Panc1 (cell line): ENCODE measurements at places on chromosomes 6 and 20.

DNA sequence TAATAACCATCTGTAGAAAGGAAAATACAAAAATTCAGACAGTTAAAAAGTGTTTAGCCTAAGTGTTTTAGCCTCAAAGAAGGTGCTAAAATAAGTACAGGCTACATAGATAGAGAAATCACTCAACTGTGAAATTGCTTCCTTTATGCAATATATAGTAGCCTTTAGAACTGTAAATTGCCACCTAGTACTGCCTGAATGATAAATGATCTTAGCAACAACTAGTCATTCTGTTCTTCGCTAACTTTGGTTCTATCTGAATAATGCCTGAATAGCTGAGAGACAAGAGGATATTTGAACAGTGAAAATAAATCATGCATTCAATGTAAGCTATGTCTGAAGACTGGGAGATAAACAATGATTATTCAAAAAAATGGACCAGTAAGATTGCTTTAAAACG is 603.3 kb upstream of the PTCHD4 start:
- DNase-seq: no peak

- DNase-seq: no peak
These were observed 39.2 kb upstream of the CENPW start for GRCh38 chr6:126300735-126301134.

- no peak for DNase-seq
These were observed 2.8 kb upstream of the LBP start for GRCh38 chr20:38343311-38344106.

GRCh38 chr6:52161689-52162438 is 24.3 kb upstream of the IL17A start:
- DNase-seq: no peak

DNA sequence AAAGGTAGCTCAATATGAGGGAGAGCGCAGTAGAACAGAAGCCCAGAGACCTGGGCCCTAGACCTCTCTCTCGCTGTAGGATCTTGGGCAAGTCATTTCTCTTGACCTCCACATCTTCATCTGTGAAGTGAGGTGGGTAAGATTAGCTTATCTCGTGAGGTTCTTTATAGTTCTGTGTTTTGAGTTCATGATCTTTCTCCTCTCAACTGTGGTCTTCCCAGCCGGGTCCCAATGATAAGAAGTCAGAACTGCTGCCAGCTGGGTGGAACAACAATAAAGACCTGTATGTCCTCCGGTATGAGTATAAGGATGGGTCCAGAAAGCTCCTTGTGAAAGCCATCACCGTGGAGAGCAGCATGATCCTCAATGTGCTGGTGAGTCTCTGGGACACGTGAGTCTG is 6.9 kb downstream of the PSMF1 start:
- no peak for DNase-seq

- no peak for DNase-seq
These were observed 45.1 kb upstream of the EEF1A1 start for GRCh38 chr6:73565767-73566485.

DNA sequence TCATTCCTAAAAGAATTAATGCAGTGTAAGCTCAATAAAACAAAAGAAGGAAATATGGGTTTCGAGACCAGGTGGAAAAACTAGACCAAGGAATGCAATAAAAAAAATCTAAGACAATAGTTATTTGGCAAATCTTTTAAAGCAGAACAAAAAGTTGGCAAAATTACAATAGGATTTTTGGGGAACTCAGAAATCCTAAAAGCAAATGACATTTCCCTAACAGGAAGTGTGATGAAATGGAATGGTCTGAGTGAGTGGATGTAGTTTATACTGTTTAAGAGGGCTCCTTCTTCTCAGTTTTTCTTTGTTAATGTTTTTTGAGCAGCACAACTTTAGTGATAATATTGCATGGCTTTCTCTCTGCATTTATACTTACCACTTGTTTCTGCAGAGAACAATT is 190.0 kb downstream of the PLCB4 start:
- no peak for DNase-seq

DNA sequence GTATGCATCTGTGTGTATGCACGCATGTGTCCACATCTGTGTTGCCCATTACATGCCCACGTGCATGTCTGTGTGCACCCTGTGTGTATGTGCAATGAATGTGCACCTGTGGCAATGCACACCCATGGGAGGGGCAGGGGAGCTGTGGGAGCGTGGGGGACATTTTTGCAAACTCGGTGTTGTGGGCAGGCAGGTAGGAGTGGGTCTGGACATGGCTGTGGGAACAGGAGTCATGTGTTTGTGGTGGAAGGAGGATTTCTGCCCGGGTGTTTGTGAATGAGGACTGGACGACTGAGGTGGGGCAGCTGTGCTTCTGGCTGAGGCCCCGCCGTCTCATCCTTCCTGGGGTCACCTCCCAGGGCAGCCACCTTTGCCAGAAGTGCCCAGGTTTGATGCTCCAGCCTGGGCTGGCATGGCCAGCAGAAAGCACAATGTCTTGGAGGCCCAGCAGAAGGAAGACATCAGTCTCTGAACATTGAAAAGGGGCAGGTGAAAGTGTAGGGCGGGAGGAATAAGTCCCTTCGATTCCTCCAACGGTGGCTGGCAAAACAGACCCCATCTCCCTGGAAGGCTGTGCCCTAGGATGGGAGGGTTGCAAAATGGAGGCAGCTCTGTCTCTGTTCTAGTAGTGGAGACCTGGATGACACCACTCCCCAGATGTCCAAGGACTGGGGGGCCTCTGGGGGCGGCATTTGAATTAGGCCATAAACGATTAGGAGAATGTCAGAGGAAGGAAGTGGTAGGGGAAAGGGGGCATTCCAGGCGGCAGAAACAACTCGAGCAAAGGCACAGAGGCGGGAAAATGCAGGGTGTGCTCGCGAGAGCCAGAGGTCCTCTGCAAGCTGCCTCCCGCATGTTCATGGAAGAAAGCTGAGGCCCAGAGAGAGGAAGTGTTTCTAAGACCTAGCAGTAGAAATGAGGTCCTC is 19.1 kb upstream of the ARMC12 start:
- DNase-seq: no peak

- DNase-seq: no peak
These were observed 2.8 kb downstream of the PDE10A start for GRCh38 chr6:165659945-165660856.

DNA sequence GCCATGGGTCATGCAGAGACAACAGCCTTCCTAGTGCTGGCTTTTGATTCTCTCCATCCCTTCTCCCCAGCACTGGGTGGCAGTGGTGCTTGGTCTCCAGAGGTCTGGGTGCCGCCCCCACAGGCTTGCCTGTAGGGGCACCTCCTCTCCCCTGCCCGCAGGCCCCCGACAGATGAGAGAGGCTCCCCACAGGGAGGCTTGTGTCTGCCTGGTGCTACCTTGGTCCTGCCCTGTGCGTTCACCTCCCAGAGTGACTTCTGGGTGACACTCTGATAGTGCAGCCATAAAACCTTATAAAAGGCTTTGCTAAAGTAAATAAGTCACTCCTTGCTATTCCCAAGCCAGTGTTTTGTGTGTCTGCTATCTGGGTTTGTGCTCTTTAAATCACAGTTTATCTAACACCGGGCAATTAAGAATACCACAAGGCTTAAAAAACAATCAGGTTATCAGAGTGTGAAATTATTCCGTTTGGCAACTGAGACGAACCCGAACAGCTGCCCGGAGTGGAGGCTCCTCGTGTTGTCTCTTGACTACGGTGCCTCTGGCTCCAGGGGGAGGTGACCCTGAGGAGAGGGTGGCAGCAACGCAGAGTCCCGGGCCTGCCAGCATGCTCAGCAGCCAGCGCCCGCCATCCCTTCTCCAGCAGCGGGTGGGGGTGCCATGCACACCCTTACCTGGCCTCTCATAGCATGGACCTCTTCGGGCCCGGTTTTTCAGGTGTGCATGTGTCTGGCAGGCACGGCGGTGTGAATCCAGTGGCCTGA is 5.4 kb upstream of the C20orf204 start:
- no peak for DNase-seq

GRCh38 chr6:15817100-15817499 is 154.3 kb upstream of the DTNBP1 start:
- DNase-seq: no peak

DNA sequence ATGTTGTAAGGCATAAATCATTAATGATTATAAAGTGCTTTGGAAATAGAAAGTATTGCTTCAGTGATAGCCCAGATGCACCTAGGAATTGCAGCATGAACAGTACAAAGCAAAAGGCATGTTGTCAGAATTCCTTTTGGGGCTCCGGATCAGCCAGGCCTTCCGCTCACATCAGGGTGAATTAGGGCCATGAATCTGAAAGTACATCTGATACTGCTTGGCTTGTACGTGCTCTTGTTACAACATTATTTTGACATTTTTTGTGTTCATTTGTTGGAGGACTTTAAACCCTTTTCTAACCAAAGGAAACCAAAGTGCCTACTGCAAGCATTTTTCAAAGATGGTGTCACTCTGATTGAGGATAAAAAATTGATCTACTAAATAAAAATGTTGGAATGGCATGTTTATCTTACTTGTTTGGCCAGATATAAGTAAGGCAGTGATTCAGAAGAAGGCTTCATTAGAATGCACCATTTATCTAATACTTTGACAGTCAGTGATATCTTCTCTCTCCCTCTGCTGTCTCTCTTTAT is 1005.6 kb upstream of the FLRT3 start:
- DNase-seq: no peak

DNA sequence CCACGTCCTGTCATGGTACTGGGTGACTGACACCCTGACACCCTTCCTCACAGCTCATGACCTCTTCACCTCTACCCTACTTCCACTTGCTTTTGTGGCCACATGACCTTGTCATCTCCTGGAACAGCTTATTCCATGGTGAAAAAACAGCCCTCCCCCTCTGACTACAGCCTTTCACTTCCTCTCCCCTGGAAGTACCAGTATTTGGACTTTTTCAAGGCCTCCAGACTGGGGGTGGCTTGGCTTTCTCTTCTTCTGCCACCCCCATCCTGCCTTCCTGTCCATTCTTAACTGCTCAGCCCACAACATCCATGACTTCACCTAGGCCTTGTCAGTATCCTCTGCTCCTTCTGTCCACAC is 168.4 kb downstream of the CARMIL1 start:
- DNase-seq: no peak

GRCh38 chr6:73513496-73513854 is 7.4 kb downstream of the EEF1A1 start:
- no peak for DNase-seq

- no peak for DNase-seq
These were observed 133.1 kb downstream of the LY86 start for GRCh38 chr6:6721606-6722005.

DNA sequence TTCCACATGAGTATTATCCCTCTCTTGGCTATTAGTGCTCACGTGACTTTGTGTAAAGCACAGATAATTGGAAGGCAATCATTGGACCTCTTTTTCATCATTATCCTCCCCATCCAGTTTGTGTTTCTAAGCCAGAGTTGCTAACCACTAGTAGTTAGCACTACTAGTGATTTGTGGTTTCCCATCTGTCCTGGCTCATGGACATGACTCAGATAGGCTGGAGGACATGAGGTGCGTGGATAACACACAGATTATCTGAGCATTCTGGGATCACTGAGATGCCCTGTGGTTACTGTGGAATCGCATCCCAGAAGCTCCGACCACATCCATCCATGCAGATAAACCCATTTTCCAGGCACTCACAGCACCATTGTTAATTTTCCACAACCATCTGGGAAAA is 123.8 kb upstream of the NAA20 start:
- DNase-seq: no peak
